ENCODE measurements at places on chromosomes 16 and 17.

DNA sequence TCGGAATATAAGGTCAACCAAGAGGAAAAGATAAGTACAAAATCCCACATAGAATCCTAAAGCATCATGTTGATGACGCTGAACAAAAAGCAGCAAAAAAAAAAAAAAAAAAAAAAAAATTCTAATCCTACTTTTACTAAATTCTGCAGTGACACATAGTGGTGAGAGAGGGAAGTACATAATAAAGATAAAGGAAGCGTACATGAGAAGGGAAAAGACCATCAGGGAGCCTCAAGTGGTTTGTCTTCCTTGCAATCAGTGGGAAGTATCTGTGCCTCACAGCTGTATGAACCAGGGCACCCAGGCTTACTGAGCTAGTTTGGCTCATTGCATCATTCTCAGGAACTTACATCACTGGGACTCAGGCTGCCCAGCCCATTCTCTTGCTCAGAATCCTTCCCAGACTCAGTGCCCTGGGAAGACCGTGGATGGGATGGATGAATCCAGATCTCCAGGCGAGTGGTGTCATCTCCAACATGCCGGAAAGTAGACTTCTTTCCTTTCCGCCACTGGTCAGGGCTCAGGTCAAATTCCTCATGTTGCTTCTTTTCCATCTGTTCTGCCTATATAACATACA, 21.2 kb downstream of the SMG6 start:
- DNase-seq: no peak

GRCh38 chr16:69223882-69224281, 36.9 kb downstream of the SNTB2 start:
- no peak for DNase-seq

- no peak for DNase-seq
Observed at GRCh38 chr16:48498769-48499631, 111.0 kb downstream of the N4BP1 start.

DNA sequence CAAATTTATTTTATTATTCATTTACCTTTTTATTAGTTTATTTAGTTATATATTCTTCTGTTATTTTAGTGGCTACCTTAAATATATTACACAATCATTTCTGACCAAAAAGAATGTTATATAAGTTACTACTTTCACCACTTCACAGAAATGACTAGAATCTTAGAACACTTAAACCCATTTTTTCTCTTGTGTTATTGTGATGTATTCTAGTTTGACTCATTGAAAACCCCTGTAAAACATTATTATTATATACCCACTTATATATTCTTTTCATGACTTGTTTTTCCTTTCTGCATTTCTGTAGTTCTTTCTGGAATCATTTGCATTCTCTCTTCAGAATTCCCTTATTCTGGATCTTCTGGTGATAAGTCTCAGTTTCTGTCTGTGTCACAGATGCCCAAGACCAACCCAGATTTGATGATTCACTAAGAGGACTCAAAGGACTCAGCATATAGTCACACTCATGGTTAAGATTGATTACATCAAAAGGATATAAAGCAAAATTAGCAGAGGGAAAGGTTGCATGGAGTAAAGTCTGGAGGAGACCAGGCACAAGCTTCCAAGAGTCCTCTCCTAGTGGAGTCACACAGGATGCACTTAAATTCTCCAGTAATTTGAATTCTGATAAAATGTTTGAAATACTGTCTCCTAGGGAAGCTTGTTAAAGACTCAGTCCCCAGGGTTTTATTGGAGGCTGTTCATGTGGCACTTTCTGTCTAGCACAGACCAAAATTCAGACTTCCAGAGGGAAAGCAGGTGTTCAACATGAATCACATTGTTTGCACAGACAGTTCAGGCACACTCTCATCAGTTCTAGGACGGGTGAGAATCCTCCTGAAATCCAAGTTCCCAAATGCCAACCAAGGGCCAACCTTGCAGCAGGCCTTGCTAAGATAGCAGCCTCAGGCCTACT, 7.7 kb downstream of the GINS3 start:
- no peak for DNase-seq

- DNase-seq: no peak
Observed at GRCh38 chr16:27448532-27449433, 46.8 kb downstream of the IL21R start.

DNA sequence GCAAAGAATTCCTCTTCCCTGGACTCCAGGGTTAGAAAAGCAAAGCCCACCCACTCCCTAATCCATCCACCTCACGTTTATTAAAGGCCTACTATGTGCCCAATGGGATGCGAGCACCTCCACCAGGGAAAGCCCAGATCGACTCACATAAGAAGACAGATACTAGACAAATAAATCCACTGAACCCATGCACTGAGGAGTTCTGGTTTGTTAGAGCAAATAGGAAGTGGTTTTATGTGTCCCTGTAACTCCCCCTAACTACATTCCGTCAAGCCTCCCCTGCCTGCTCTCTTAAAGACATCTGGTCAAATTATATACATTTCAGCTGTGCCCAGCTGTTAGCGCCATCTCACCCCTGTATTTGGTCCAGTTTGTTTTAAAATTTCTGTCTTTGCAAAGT, 218.5 kb upstream of the RPL38 start:
- no peak for DNase-seq

DNA sequence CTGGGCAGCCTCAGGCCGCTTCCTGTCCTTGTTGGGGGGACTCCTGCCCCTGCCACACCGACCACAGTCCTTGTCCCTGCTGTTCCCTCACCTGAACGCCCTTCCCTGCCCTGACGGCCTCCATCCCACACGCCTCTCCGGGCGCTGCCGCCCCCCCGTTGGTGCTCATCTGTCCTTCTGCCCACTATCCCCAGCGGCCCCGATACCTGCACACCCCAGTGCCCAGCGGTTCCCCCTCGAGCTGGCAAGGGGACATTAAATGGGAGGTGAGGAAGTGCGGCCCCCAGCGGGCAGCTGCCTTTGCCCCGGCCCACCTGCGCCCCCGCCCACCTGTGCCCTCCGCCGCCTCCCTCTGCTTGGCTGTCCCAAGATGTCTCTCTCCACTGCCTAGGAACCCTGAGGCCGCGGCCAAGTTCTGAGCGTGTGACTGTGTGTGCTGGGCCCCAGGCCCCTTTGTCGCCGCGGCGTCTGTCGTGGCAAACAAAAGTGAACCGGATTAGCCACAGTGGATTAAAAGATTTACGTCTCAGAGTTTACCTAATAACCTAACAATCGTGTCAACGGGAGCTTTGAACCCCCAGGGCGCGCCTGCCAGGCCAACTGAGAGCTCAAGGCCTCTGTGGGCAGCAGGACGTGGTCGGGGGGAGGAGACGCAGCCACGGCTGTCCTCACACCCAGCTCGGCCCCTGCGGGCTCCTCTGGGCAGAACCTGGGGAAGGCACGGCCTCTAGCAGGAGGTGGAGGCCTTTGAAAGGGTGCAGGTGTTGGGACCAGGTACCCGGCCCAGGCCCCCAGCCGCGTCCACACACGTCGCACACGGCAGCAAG, 7.6 kb upstream of the AXIN1 start:
- DNase-seq: no peak

- no peak for DNase-seq
Observed at GRCh38 chr16:1715220-1715619, 9.2 kb downstream of the MAPK8IP3 start.

- no peak for DNase-seq
Observed at GRCh38 chr16:13061691-13062090, 160.3 kb downstream of the SHISA9 start.

- DNase-seq: no peak
Observed at GRCh38 chr17:77740481-77740880, 218.0 kb upstream of the TNRC6C start.

DNA sequence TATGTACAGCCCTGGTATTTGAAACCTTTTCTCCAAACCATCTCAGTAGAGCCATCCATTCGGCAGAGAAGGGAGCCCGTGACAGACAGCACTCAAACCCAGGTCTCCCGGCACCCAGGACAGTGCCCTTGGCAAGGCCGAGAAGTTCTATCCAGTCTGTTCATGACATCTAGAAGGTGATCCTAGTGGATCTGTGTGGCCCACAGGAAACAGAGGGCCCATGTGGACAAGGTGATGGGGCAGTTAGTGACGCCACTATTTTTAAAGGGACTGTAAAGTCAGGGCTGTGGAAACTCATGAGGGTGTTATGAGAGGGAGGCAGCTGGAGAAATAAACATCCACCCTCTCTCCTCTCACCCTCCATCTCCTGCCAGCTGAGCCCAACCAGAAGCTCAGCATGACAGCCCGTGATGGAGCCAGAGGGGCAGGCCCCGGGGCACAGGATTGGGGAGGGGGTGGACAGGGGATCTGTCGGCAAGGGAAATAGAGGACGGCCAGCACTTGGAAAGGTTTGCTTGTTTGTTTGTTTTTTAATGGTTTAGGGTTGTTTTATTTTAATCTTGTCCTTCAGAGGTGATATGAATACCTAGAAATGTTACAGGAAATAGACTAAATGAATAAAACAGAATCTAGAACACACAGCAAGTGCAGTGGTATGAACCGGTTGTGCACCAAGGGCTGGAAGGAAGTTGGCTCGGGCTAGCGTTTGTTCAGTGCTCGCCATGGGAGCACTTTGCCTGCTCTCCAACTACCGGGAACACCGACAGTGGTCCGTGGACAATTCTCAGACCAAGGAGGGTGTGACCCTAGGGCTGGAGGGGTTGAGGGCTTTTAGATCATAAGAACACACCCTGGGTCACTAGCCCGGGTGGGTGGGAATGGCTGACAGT, 17.1 kb downstream of the MYLK3 start:
- no peak for DNase-seq

DNA sequence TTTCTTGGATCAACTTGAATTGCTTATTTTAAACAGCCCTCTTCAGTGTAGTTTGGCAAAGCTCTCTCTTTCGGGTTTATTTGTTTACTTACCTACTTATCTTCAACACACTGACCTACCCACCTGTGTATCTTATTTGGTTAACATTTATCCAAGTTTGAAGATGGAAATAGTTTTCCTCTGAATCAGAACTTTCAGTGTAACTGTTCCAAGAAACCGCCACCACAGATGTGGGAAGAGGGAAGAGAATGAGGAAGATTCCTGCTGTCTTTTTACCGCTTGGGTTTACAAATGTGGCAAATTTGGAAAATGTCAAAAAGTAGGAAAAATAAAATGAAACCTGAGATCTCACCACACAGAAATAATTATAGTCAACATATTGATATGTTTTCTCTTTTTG, 115.8 kb downstream of the MSI2 start:
- DNase-seq: no peak

- no peak for DNase-seq
Observed at GRCh38 chr17:76527430-76528111, 9.9 kb downstream of the CYGB start.

DNA sequence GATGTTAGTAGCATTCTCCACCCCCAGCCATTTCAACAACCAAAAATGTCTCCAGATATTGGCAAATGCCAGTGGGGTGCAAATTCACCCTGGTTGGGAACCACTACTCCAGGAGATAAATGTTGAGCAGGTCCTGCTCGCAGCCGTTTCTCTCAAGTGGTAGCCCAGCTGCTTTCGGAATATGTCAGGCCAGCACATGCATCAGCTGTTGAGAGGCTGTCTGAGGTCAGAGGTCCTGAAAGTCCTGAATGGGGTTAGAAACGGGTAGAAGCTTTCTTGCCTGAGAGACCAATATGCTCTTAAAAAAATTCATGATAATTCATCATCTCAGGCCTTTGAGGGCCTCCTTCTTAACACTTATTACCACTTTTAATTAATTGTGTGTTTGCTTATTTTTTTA, 31.0 kb downstream of the TEKT5 start:
- DNase-seq: no peak

DNA sequence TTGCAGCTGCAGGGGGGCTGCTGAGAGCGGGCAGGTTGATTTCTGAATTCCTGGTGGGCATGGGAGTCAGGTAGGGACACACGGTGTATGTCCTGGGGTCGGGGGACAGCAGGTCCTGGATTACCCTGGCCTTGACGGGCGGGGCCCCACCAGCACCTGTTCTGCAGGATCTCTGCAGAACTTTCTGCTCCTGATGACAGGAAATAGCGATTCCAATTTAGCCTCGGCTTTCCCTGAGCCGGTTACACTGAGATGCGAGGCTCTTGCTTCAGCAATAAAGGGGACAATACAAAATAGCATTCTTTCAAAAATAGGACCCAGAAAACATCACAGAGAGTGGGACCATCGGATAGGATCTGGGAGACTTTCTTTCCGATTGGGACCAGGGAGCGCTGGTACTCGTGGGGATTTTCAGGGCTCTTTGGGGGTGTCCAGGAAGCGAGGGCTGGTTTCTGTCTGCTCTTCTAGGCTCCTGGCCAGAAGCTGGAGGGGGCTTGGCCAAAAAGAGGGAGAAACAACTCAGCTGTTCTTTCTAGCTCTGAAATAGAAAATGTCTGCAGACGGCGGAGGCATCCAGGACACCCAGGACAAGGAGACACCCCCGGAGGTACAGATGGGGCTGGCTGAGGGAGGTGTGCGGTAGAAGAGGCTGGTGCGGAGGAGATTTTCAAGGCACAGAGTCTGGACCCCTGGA, 642 bp downstream of the ZNF205 start:
- DNase-seq: no peak

DNA sequence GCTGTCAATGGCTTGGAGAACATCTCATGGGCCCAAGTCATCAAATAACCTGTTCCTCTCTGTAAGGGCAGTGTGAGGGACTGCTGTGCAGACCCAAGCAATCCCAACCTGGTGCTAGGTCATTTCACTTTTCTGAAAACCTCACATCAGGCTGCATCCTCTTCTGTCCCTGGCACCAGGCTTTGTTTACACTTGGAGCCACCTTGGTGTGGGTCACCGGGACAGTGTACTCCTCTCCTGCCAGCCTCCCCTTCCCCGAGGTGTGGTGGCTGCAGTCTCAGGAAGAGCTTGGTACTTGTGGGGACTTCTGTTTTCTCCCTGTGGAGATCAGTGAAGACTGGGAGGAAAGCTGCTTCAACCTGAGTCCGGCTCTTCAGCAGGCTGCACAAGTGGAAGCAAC, 12.4 kb downstream of the SLC7A6OS start:
- no peak for DNase-seq

DNA sequence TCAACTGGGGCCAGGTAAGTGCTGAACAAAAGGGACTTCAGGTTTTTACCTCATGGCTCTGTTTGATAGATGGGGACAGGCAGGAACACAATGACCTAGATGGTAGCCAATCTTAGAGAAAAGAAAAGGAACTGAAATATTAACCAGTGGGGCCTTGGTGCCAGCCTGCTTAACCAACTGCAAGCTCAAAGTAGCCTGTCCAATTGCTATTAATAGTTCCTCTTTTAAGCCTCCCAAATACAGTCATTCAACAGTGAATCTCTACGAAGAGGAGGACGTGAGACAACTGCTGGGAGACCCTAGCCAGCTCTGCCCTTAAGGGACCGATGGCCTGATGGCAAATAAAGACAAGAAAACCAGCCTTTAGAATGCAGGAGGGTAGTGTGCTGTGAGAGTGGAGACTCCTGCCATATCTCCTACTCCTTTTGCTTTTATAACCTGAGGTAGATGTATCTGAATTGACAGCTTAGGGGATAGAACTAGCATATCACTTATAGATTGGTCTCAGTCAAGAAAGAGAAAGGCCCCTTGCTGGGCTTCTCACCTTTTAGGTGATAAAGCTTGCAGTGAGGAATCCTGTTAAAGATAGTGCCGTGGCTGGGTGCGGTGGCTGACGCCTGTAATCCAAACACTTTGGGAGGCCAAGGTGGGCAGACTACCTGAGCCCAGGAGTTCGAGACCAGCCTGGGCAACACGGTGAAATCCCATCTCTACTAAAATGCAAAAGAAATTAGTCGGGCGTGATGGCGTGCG, 28.3 kb downstream of the ARSG start:
- DNase-seq: no peak

Measured in NCI-H187 (cell line).